ENCODE measurements at places on chromosomes 4 and X. TPM values are rescaled to one million over a fixed set of nuclear protein-coding genes. Genes with fewer than 3 reads are reported as not detected.

DNA sequence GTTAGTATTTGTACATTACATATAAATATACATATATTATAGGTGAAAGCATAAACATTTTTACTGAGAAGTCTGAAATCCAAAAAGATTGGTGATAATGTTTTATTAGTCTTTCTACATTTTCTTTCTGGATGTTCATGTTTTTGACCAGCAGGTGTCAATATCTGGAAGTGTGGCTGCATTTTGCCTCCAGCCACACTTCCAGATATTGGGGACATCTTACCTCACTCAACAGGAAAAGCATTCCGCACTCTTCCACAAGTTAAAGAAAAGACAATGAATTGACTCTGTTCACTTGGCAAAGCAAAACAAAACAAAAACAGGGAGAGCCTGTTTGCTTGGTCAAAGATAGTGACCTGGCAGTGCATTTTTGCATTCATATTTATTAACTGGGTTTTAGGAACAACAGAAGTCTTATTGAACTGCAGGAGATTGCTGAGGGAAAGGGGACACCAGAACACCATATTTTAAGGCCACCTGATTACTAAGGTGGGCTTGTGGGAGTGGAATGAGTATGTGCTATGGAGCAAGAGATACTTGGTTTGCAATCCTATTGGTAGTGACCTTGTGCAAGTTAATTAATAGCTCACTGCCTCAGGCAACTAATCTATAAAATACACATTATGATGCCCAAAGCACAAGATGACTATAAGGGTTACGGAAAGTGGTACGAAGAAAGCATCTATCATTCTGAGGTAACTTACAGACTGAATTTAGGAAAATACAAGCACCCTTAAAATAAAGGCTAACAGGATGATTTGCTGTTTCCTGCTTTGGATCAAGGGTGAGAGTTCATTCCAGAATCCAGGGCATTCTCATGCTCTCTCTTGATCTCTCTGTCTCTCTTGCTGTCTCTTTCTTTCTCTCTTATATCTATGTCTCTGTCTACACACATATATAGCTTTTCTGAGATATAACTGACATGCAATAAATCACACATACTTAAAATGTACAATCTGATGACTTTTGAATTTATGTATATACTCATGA is 389.9 kb upstream of the EMCN start:
- H3K36me3 ChIP-seq = no peaks in the 10 kb centered on the region
- no peak overlapping the region for H3K27ac ChIP-seq
- H3K4me3 ChIP-seq = no peak overlapping the region
- H3K4me1 ChIP-seq = peaks cover 9% of the 10 kb centered on the region
- H3K27me3 ChIP-seq = no peaks in the 10 kb centered on the region
- peak; percentile 7 for DNase-seq

DNA sequence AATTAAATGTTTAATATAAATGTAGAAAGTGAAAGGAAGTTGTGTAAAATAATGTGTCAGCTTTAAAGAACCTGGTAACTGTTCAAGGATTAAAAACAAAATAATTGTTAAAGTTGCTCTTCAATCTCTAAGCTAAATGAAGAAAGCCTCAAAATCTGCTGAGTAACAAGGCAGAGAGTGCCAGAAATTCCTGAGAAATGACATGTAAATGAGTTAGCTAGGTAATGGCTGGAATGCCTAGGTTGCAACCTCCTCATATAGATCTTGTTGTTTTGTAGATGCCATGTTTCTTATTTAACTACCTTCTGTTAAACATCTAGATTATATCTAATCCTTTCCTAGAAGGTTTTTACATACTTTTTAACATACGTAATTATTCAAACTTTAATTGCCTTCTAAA is 763.6 kb upstream of the AGA start:
- no peak overlapping the region for H3K27ac ChIP-seq
- no peak for DNase-seq
- H3K4me1 ChIP-seq = no peaks in the 10 kb centered on the region
- H3K4me3 ChIP-seq = no peak overlapping the region

DNA sequence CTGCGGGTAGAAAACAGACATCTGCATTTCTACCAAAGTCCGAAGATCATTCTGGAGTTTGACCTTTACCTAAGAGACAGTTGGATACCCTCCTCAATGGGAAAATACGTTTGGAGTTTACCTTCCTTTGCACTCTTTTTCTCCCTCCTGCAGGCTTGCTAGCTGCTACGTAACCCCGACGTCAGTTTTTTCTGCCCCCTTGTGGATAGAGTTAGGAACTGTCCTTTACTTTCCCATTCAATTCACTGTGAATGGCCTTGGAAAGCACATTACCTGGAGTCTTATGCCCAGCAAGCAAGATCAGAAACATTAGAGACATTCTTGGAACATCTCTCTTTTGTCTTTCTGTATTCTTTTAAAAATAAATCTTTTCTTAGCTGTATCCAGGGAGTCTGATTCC is 250.7 kb downstream of the NAP1L3 start:
- H3K36me3 ChIP-seq = no peaks in the 10 kb centered on the region
- H3K27me3 ChIP-seq = no peaks in the 10 kb centered on the region
- no peak overlapping the region for H3K4me3 ChIP-seq
- no peaks in the 10 kb centered on the region for H3K4me1 ChIP-seq
- no peak overlapping the region for H3K27ac ChIP-seq
- peak; percentile 0 for DNase-seq

The CTAG1A gene
- not detected for total RNA-seq

The IQSEC2 gene
- total RNA-seq = 0.17 TPM

GRCh38 chr4:183434264-183434663 is 10.2 kb upstream of the CDKN2AIP start:
- H3K27ac ChIP-seq = no peak overlapping the region
- no peaks in the 10 kb centered on the region for H3K27me3 ChIP-seq
- no peak for DNase-seq
- H3K4me1 ChIP-seq = peaks cover 40% of the 10 kb centered on the region
- no peaks in the 10 kb centered on the region for H3K36me3 ChIP-seq

DNA sequence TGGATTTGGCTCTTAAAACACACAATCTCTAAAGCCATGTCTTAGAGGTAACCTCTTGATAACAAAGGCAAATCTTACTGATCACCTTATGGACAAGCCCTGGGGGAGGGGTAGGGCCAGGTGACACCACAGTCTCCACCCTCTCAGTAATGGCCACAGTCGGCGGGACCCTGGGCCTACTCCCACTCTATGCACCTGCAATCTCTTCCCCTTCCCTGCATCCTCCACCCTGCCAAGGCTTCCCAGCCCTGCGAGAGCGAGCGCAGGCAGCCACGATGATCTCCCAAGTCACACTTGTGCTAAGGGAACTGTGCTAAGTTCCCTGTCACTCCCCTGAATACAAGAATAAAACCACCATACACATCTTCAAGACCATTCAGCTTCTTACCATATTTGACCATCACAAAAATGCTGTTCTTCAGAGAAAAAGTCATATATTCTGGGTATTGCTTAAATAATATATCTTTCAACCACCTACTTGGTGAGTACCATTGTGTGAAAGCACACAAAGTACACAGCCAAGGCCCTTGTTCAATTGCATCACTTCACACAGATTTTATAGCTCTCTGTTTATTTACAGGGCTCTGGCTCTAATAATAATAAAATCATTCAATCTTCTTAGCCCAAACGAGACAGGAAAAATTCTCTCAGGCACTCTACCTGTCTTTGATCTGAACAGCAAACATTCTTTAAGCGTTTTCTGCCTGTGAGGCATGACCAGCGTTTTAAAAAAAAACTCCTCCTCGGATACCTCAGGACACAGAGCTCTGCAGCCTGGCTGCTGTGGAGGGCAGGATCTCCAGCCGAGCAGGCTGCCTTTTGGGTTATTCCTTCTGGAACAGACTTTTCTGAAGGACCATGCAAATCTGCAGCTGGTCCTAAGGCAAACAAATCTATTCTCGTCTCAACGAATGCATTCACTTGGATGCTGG is 115.7 kb upstream of the MAP3K15 start:
- no peaks in the 10 kb centered on the region for H3K27me3 ChIP-seq
- no peak for DNase-seq
- H3K4me1 ChIP-seq = no peaks in the 10 kb centered on the region
- H3K36me3 ChIP-seq = no peaks in the 10 kb centered on the region

The RAB33A gene
- total RNA-seq = not detected

- no peaks in the 10 kb centered on the region for H3K36me3 ChIP-seq
- peaks cover 6% of the 10 kb centered on the region for H3K27me3 ChIP-seq
- no peaks in the 10 kb centered on the region for H3K4me1 ChIP-seq
- no peak overlapping the region for H3K27ac ChIP-seq
- no peak overlapping the region for H3K4me3 ChIP-seq
These were observed 18.1 kb downstream of the HTRA3 start for GRCh38 chr4:8287343-8288280.

The RAPGEF2 gene
- 24.3 TPM for total RNA-seq

DNA sequence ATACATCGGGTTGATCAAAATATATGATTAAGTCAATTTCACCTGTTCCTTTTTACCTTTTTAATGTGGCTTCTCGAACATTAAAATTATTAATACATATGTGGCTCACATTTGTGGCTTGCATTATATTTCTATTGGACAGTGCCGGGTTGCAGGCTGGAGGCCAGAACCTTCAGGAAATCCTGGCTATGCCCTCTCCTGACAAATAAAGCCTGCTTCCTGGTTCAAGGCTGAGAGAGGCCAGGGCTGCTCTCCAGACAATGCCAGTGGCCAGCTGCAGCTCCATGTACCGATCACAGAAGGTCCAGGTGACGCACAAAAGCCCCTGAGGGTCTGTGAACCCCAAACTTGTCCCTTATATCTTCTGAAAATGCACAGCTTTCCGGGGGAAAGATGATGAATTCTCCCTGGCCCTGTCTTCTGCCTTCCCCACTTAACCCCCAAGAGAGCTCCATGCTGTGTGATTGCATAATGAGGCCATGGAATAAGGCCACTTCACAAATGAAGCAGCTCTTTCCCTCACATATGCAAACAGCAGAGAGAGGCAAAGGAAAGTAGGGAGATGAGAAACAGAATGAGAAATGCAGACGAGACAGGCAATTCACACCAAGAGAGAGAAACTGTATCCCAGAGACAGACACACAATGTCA is 241.2 kb downstream of the BCOR start:
- H3K27ac ChIP-seq = no peak overlapping the region
- no peak overlapping the region for H3K4me3 ChIP-seq
- H3K36me3 ChIP-seq = no peaks in the 10 kb centered on the region
- H3K4me1 ChIP-seq = no peaks in the 10 kb centered on the region

GRCh38 chr4:145347684-145348083 is 134.0 kb upstream of the SMAD1 start:
- no peaks in the 10 kb centered on the region for H3K4me1 ChIP-seq
- H3K36me3 ChIP-seq = no peaks in the 10 kb centered on the region
- H3K27ac ChIP-seq = no peak overlapping the region
- H3K27me3 ChIP-seq = no peaks in the 10 kb centered on the region
- DNase-seq = no peak

The LRAT gene
- total RNA-seq = not detected

The ARX gene
- not detected for total RNA-seq

DNA sequence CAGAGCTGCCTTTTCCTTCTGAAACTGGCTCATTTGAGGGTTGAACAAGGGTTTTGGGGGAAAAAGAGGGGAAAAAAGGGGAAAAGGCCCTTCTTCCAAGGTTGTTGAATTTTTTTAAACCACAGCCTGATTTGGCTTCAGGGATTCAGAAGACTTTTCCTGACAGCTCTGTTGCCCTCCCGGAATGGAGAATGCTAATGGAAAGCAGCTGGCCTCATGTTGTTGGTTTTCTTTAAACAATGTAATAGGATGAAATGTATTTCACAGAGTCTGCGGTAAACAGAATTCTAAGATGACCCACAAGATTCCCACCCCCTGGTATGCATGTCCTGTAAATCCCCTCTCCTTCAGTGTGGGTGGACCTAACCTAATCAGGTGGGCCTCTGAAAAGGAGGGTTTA is 3.3 kb upstream of the KIAA1210 start:
- no peak overlapping the region for H3K4me3 ChIP-seq
- H3K4me1 ChIP-seq = no peaks in the 10 kb centered on the region
- no peaks in the 10 kb centered on the region for H3K36me3 ChIP-seq
- H3K27ac ChIP-seq = no peak overlapping the region
- DNase-seq = no peak

The ADH1B gene
- total RNA-seq = 1.2 TPM

- no peak for DNase-seq
- no peak overlapping the region for H3K27ac ChIP-seq
- peaks cover 8% of the 10 kb centered on the region for H3K27me3 ChIP-seq
- peaks cover 5% of the 10 kb centered on the region for H3K4me1 ChIP-seq
- H3K4me3 ChIP-seq = no peak overlapping the region
These were observed 198.0 kb downstream of the CBR4 start for GRCh38 chr4:168811786-168812651.

The ZIC3 gene
- not detected for total RNA-seq

DNA sequence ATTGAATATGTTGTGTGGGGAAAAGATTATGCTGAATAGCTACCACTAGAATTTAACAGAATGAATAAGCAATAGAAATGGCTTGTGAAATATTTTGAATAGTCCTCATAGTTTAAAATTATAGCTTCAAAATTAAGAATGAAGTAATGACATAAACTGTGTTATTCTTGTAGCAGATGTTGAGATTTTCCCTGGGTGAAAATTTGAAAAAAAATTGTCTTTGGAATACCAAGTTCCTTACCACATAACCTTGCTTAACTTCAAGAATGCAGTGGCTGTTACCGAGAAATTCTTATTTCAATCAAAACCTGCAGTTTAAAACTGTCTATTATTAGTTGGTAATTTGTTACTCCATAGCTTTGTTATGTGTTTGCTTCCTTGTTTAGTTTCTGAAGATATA is 1268.6 kb downstream of the RAPGEF2 start:
- no peaks in the 10 kb centered on the region for H3K36me3 ChIP-seq
- H3K4me1 ChIP-seq = no peaks in the 10 kb centered on the region
- no peaks in the 10 kb centered on the region for H3K27me3 ChIP-seq
- no peak for DNase-seq
